ENCODE measurements at places on chromosomes 2 and 18.

DNA sequence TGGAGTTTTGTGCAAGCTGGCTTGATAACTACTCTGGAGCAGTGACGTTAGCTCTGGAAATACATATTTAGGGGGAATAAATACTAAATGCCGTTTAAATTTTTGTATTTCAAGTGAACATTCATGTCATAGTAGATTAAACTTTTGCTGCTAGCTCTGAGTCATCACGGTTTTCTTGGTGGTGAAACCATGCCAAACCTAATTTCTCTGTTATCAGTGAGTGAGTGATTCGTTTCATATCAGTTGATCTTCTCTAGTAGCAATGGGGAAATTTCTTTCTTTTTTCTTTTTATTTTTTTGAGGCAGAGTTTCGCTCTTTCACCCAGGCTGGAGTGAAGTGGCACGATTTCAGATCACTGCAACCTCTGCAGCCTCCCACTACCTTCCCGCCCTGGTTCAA is 211.1 kb downstream of the PTPRM start:
- DNase-seq: no peak

GRCh38 chr2:130892793-130893785 is 56.4 kb downstream of the ARHGEF4 start:
- DNase-seq: no peak

DNA sequence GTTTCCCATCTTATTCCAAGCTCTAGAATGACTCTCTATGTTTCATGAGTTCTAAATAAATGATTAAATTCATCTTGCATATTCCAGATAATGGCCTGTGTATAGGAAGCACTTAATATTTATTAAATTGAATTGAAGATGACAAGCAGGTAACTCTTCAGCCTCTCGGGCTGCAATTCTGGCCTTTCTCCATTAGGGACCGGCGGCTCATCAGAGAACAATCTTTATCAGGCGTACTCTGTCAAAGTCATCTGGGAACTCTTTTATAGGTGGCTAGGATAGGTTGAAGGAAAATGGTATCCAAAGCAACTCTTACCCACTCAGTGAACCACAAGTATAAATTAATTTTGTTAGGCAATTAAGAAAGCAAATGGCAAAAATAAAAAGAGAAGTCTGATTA is 308.5 kb downstream of the NOL4 start:
- no peak for DNase-seq

GRCh38 chr2:197097578-197098366 is 171.3 kb upstream of the PGAP1 start:
- no peak for DNase-seq

DNA sequence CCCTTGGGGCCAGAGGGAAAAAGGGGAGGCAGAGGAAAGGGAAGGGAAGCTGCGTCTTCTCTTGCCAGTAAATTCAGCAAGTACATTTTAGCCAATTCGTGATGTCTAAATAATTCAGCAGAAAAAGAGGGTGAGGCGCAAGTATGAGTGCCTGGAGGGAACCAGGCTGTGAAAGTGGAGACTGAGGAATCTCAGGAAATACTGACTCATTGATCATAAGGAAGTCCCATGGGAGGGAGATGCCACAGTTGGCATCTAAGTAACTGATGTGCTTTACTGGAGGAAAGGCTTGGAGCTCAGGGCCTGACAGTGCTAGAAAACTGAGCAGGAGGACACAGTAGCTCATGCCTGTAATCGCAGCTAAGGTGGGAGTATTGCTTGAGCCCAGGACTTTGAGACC is 31.1 kb downstream of the KIF5C start:
- DNase-seq: no peak

DNA sequence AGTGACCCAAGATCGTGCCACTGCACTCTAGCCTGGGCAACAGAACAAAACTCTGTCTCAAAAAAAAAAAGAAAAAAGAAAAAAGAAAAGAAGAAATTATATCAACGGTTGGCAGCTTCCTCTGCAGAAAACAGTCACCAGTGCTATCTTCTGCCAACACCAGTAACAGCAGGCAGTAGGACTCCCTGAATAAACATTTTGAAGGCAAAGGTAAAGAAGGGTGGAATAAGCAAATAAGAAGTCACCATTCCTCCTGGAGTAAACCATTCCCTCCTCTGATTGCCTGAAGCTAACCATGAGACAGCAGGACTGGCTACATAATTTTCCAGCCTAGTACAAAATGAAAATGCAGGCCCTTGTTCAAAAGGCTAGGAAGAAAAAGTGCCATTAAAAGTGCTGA is 9.0 kb upstream of the RNF103 start:
- no peak for DNase-seq

- no peak for DNase-seq
Measured at GRCh38 chr2:24147364-24147763, 24.1 kb downstream of the FAM228B start.

- no peak for DNase-seq
Measured at GRCh38 chr2:55995902-55996301, 72.3 kb upstream of the EFEMP1 start.

DNA sequence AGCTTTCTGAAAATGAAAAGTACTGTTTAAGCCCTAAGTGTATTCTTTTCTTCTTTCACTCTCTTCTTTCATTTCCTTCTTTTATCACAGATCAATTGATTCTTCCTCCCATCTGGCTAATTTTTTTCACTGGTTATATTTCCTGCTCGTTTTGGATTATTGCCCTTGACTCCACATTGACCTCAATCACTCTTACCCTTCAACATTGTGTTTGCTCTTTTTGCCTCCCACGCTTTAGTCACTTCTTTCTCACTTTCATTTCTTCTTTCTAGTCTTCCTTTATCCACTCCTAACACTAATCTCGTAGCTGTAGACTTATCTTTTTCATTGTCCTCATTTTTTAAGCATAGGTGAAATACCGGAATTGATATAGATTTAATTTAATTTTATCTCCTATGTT is 320.3 kb upstream of the VRK2 start:
- DNase-seq: peak; percentile 3

GRCh38 chr2:105788670-105789290 is 44.1 kb downstream of the NCK2 start:
- DNase-seq: no peak

DNA sequence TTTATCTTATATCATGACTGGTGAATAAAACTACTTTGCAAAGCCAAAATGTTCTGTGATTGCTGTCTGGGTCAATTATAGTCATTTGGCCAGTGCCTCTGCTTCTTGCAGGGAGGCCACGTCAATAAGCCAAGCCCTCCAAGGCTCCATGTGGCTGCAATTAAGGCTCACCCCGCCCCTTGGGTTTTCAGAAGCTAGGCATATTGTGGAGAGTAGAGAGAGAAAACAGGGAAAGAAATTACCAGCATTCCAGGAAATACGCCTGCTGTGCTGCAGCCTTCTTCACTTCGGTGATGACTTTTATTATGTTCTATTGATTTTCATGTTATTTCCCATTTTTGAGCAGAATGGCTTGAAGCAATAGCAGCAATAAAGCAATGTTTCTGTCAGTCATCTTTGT is 319.7 kb downstream of the SOX11 start:
- no peak for DNase-seq

DNA sequence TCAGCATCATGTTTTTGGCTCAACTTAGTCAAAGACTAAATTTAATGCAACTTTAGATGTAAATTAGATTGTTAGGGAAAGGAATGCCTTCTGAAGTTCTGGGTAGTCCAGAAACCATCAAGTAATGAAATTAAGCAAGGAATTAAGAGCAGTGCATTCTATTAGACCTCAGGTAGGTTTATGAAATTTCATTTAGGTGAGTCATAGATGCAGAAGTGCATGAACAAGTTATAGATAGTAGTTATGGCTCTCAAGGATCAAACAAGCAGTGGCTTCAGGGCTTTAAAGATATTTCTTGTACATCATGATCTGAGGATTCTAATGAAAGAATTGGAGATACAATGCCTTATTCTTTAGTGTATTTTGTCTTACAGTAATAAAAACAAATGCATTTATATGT is 25.4 kb upstream of the SPOPL start:
- no peak for DNase-seq

- peak; percentile 37 for DNase-seq
Measured at GRCh38 chr2:85438201-85439024, 19.9 kb downstream of the SH2D6 start.

DNA sequence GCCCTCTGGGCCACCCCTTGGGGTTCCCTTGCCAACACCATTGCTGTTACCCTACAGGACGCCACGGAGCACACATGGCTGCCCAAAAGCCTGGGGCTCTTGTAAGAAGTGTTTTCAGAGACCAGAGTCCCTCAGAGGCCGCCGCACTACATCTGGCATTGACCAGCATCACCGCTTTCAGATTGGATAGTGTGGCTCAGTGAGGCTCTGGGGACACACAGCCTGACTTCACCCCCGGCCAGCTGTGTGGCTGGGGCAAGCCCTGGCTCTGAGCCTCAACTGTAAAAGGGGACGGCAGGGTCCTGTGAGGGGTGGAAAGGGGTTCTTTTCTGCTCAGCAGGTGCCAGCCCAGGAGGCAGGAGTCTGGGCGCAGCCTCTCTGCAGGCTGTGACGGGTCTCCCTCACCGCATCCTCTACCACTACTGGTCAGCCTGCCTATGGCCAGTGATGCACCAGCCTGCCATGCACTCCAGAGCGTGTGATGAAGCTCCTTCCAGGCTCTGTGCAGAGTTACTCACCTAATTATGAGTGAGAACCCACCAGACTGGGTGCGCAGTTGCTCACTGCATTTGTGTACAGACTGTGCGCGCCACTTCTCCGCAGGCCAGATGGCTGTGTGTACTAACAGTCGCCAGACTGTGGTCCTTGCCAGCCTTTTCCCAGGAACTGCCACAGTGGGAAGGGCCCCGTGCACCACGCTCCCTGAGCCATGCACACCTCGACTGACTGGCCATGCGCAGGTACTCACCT is 10.7 kb upstream of the OTOF start:
- DNase-seq: no peak

DNA sequence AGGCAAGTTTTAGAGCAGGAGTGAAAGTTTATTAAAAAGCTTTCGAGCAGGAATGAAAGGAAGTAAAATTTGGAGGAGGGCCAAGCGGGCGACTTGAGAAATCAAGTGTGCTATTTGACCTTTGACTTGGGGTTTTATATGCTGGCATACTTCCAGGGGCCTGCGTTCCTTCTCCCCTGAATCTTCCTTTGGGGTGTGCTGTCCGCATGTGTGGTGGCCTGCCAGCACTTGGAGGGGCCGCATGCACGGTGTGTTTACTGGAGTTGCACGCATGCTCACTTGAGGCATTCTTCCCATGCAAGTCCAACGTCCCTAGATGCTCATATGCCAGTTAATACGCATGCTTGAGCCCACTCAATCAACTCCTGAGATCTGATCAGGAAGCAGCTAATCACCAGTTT is 78.3 kb upstream of the MAP4K4 start:
- peak; percentile 79 for DNase-seq

DNA sequence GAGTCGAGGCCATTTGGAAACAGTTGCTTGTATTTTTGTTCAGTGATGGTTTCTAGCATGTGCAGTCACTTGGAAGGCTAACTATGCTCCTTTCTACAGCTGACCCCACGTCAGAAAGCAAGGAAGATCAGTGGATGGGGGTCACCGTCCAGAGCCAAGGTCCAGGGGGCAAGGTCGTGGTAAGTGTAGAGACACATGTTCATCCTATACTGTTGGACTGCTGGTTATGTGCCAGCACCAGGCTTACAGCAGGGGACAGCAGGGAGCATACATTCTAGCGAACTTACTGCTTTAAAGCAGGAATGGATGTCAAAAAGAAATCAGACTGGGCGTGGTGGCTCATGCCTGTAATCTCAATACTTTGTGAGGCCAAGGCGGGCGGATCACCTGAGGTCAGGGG is 40.0 kb downstream of the ITGA6 start:
- DNase-seq: no peak

GRCh38 chr18:7117390-7118355 is at the start of gene LAMA1:
Gene LAMA1, minus strand, starts transcription at chr18:7117797. Its CDS starts 77 bp downstream, at chr18:7117720.
- no peak for DNase-seq

GRCh38 chr2:95372845-95373244 is 29.7 kb upstream of the FAHD2A start:
- DNase-seq: no peak

DNA sequence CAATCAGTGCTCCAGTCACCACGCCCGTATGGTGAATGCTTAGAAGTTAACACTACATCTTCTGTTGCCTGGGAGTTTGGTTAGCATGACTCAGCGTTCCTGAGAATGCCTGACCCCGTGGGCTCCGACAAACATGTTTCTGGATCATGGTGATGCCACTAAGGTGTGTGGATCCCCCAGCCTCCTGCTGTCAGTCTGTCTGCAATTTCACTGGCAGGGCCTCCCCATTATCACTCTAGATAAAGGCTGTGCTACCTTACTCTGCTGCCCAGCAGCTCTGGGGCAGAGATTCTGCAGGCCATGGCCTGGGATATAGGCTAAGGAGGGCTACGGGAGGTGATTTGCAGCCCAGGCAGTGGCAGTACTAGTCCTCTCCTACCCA is 66.0 kb downstream of the STPG4 start:
- no peak for DNase-seq

- DNase-seq: no peak
Measured at GRCh38 chr2:35298493-35298892, 1057.1 kb upstream of the CRIM1 start.

DNA sequence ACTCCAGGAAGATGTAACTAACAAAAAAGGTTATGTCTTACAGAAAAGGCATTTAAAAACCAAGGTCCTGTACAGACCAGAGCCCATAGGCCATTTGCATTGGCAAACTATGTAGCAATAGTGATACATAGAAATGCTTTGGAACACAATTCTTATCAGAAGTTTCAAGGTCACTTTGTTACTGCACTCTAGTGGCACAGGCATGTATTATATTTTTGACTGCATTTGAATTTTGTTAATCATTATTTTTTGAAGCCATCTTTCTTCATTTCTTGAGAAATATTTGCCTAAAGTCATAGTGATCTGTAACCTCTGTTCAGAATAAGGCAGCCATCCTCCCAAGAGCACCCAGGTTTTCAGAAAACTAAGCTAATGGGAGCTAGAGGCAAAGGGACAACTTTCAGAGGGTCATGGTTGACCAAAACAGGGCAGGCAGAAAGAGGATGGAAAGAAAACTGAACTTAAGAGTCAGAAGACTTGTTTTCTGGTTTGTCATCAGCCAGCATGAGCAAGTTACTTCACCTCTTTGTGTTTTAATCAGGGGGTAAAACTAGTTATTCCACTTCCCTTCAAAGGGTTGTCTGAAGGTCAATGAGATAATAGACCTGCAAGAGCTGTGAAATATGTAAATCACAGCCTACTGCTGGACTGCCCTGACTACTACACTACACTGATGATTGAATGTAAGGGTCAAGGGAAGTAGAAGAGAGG is 41.5 kb downstream of the SLC38A11 start:
- DNase-seq: peak; percentile 72

All from inflammatory macrophage treated with lipopolysaccharide for 4 hours (primary cell).